ENCODE measurements at places on chromosomes 2 and 18. TPM values are rescaled to one million over a fixed set of nuclear protein-coding genes. Genes with fewer than 3 reads are reported as not detected.

DNA sequence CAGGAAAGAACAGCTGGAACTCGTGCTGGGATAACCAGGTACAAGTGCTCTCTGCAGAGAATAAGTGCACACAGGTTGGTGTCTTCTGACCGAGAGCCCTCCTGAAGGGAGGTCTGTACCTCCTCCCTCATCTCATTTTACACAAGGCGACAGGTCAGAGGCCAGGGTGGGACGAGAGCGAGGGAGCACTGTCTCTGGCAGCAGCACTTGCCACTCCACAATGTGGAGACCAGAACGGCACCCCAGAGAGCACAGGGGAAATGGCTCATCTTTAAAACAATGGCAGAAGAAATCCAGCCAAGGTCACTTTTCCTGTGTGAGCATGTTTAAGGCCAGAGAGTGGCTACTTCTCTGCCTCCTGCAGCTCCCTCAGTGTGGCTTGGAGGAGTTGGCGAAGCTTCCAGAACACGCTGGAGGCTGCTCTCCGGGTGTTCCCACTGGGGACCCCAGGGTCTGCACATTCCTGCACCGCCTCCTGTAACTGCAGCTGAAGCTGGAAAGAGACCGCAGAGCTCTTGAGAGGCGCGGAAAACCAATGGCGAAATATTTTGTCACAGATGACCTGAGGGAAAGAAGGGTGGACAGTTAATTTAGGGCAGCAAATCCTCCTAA, 20.8 kb downstream of the DIPK1C start:
- no peak for DNase-seq

Gene ADRA2B
- total RNA-seq: 6.0 TPM

DNA sequence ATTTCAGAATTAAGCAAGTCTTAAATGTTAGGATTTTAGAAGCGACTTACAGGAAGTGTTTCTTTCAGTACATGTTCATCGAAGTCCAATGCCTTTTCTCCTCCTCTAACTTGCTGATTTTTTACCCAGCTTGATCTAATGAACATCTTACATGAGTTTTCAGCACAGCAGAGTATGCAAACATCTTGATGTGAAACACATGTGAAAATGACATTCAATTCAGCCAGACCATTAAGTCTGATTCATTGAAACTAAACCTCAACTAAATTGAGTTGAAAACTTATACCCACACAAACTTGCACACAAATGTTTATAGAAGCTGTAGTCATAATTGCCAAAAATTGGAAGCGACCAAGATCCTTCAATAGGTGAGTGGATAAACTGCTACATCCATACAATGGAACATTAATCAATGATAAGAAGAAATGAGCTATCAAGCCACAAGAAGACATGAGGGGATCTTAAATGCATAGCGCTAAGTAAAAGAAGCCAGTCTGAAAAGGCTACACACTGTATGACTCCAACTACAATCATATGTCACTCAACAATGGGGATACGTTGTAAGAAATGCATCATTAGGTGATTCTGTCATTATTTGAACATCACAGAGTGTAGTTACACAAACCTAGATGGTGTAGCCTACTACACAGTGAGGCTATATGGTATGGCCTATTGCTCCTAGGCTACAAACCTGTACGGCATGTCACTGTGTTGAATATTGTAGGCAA, 18.5 kb downstream of the PSTPIP2 start:
- no peak for DNase-seq

DNA sequence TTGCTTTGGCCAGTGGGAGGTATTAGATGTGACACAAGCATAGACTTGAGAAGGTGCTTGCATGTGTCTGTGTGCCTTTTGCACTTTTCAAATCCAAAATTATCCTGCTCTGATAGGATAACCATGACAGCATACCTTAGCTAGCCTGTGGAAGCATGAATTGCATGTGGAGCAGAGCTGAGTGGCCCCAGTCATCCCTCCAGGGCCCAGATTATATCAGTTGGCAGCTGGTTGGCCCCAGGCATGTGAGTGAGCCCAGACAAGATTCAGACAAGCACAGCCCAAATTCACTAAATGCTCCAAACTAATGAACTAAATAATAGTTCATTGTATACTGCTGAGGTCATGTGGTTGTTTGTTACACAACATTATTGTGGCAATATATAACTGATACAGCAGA, 18.8 kb downstream of the TACR1 start:
- DNase-seq: no peak

DNA sequence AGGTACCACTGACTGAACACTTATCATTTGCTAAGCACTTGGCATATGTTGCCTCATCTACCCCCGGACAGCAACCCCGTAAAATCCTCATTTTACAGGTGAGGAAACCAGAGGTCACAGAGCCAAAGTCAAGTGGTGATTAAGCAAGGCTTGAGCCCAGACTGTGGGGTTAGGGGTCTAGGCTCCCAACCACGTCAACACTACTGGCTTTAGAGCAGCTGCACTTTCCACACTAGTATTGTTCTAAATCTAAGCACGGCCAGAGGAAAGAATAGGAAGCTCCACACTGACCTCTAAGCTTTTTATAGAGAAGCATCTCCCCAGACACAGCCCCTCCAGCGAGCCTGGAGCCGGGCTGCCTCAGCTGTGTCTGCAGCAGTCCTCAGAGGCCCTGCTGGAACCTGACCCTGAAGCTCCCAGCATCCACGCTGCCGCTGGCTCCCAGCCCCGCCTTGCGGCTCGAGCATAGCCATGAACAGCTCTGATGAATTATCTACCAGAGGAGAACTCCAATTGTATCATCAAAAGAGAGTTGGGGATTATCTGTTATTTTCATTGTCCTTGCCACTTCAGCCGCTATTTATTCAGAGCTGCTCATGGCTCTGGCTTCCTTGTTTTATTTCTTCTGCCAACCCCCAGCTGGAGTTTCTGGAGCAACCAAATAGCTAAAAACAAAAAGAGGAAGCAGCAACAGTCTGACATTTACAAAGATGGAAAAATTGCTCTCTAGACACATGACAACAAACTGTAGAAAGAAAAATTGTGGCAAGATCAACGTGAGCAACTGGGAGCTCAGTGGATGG, 62.2 kb upstream of the RTN4 start:
- no peak for DNase-seq

Gene KIAA2012
- total RNA-seq: not detected
